ENCODE measurements at places on chromosomes 12 and 14. TPM values are rescaled to one million over a fixed set of nuclear protein-coding genes. Genes with fewer than 3 reads are reported as not detected.

The CD163L1 gene
- total RNA-seq, result not detected

GRCh38 chr14:73234029-73234428 is 3.3 kb upstream of the PAPLN start:
- H3K27me3 ChIP-seq, result peaks cover 52% of the 10 kb centered on the region
- no peak overlapping the region for H3K27ac ChIP-seq
- H3K4me1 ChIP-seq, result peaks cover 4% of the 10 kb centered on the region
- H3K36me3 ChIP-seq, result no peaks in the 10 kb centered on the region
- DNase-seq, result no peak

The GPRC5D gene
- not detected for total RNA-seq

DNA sequence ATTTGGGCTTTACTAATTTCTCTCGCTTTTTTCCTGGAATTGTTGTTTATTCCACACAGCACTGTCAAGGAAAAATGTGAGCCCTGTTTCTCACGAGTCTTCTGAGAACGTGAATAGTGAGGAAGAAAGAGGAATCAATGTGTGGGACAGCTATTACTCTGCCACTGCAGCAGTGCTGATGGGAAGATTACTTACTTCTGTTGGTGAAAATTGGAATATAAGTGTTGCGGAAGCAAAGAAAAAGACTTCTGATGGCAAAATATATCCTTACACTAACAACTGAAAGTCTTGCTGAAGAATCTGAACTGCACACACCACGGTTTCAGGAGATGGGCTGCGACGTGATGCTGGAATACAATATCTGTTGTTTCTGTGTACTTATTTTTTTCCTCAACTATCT is 884.2 kb downstream of the AACS start:
- DNase-seq, result no peak
- no peaks in the 10 kb centered on the region for H3K4me1 ChIP-seq
- H3K36me3 ChIP-seq, result no peaks in the 10 kb centered on the region
- H3K4me3 ChIP-seq, result no peak overlapping the region
- H3K27ac ChIP-seq, result no peak overlapping the region

DNA sequence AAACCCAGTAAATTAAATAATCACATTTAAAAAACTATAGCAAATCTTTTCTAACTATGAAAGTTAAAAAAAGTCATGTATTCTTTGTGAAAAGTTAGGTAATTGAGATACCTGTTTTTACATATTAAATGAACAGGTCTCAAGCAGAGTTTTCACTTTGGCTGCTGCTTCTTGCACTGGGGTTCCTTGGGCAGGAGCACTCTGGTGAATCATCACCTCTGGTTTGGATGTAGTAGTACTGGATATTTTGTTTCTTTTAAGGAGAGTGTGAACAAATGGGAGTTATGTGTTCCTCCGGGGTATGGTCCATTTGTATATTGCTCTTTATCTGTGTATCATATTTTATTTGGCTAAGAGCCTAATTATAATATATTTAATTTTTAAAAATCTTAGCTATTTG is 82.7 kb downstream of the FUT8 start:
- no peak overlapping the region for H3K4me3 ChIP-seq
- DNase-seq, result no peak
- peaks cover 55% of the 10 kb centered on the region for H3K36me3 ChIP-seq

The FAR2 gene
- 16.7 TPM for total RNA-seq

DNA sequence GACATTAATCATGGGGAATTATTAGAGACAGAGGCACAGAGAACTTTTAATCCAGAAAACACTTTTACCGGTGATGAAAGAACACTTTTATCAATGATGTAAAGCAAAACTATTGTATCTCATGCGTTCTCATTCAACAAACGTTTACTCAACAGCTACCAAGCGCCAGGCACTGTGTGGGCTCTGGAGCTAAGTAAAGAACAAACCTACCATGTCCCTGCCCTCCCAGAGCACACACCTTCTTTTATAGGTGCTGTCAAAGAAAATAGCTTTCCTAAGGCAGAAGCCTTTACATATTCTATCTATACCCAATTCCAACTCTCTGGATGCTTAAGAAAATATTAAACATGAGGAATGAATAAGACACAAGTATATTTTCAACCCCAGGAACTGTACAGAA is 91.1 kb downstream of the FOXN3 start:
- H3K4me3 ChIP-seq, result no peak overlapping the region
- H3K4me1 ChIP-seq, result peaks cover 27% of the 10 kb centered on the region
- H3K36me3 ChIP-seq, result peaks cover 33% of the 10 kb centered on the region
- H3K27ac ChIP-seq, result no peak overlapping the region
- H3K27me3 ChIP-seq, result no peaks in the 10 kb centered on the region

All from activated CD8-positive, alpha-beta T cell treated with anti-CD3 and anti-CD28 coated beads, Interleukin-2, amount 10 ng/mL, durations not matched to agents 7 days and 5 days (primary cell).